ENCODE measurements at places on chromosomes 4 and X.
A peak's percentile ranks its signal among the peaks of the same experiment; 100 is the strongest.

- no peak for DNase-seq
Measured at GRCh38 chrX:57902633-57903032, 7.6 kb downstream of the ZXDA start.

- DNase-seq, result no peak
Measured at GRCh38 chrX:38859602-38860001, 58.3 kb downstream of the MID1IP1 start.

DNA sequence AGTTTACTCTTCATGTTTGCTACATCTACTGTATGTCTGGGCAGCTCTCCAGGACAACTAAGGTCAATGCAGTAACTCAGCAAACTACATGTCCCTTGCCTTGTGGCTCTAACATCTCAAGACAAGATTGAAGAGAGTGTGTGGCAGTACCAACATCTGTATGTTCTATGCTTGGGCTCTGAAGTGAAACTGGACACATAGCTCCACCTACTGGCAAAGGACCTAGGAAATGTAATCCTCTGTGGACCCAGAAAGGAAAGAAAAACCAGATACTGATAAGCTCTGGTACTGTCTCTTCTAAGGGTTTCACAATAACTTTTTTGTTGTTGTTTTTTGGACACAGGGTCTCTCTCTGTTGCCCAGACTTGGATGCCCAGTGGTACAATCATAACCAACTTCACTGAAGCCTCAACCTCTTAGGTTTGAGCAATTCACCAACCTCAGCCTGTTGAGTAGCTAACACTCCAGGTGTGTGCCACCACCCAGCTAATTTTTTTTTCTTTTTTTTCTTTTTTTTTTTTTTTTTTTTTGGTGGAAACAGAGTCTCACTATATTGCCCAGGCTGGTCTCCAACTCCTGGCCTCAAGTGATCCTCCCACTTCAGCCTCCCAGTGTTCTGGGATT is 64.1 kb downstream of the QDPR start:
- DNase-seq, result peak; percentile 69

DNA sequence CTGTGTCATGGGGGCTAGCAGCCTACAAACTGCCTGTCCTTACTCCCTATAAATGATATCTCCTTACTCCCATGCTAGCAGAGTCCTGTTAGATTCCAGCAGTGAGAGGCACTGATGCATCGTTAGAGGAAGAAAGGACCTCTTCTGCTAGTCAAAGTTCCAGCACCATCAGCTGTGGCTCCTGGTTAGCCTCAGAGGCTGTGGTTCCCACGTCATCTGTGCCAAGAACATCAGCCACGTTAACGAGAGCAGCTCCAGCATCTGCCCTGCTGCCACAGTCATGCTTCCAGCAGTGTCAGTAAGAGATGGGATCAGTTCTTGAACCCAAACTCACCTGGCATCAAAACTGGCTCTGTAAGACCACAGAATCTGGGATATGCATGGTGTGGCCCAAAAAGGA is 88.5 kb downstream of the SLC2A9 start:
- DNase-seq, result no peak

DNA sequence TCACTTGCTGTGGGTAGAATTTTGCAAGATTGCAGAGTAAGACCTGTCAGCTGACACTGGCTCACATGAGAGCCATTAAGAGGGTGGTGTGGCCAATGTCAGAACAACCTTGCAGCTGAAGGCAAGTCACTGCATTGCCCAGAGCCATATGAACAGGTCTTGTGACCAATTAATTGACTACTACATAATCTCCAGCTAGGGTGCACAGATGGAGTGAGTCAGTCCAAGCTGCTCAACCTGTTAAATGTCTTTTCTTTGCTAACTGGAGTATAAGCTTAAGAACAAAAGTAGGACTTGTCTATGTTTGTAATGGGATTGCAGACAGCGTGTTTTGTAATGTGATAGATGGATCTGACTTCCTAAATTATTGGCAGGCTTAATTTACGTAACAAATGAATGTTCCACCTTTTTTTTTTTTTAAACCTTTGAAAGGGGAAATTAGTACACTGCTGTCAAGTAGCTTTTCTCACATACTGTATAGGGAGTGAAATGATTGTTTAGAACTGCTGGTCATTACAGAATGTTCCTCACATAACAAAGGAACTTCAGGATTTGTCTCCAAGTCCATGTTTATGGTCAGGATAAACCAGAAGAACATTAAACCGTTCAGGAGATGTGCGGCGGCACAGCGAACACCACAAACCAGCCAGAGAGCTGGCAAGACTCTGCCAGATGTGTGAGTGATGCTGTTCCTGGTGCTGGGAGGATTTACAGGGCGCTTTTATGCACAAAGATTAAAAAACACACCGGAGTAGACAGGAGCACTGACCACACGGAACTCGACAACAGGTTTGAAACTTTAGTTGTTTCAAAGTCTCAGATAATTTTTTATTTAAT is 37.0 kb downstream of the FNIP2 start:
- DNase-seq, result no peak

- peak; percentile 61 for DNase-seq
Measured at GRCh38 chr4:2794486-2795299, 1.8 kb downstream of the SH3BP2 start.

DNA sequence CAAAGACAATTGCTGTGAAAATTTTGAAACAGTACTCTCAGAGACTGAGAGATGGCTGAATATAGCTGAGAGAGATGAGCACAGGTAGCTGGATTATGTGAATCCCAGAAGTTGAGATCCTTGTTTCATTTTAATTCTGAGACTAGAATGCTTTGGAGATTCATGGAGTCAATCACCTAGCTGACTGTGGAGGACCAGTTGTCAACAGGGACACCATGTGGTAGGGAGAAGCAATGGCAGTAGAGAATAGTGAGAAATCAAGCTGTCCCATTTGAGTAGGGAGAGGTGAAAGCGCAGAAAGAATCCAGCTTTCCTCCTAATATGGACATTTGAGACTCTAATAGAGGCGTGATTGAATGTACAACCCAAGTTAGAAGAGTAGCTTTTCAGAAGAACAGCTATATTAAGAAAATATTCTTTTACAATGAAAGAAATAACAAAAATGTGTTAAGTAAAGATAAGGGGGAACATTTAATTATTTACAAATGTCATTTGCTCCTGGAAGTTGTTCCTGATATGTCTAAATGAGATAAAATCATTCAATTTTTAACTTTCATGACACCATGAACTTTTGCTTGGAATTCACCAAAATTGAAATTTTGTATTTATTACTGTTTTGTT is 30.3 kb upstream of the GLRB start:
- no peak for DNase-seq

GRCh38 chrX:78945186-78945912 is at the start of gene P2RY10:
TSS of gene P2RY10 (plus strand) at chrX:78945391. CDS start at chrX:78960521, 15,130 bp downstream.
- peak; percentile 63 for DNase-seq

DNA sequence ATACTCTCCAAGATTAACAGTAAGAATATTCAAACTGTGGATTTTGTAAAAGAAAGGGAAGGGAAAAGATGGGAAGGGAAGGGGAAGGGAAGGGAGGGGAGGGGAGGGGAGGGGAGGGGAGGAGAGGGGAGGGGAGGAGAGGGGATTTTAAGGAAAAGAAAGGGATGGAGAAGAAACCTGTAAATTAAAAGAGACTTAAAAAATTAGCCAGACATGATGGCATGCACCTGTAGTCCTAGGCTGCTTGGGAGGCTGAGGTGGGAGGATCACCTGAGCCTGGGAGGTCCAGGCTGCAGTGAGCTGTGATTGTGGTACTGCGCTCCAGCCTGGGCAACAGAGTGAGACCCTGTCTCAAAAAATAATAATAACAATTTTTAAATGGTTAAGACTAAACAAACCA is 83.7 kb downstream of the USP46 start:
- no peak for DNase-seq

GRCh38 chr4:157934151-157934550 is 238.7 kb downstream of the GASK1B start:
- DNase-seq, result no peak

GRCh38 chr4:64341711-64342110 is 67.5 kb downstream of the TECRL start:
- no peak for DNase-seq

DNA sequence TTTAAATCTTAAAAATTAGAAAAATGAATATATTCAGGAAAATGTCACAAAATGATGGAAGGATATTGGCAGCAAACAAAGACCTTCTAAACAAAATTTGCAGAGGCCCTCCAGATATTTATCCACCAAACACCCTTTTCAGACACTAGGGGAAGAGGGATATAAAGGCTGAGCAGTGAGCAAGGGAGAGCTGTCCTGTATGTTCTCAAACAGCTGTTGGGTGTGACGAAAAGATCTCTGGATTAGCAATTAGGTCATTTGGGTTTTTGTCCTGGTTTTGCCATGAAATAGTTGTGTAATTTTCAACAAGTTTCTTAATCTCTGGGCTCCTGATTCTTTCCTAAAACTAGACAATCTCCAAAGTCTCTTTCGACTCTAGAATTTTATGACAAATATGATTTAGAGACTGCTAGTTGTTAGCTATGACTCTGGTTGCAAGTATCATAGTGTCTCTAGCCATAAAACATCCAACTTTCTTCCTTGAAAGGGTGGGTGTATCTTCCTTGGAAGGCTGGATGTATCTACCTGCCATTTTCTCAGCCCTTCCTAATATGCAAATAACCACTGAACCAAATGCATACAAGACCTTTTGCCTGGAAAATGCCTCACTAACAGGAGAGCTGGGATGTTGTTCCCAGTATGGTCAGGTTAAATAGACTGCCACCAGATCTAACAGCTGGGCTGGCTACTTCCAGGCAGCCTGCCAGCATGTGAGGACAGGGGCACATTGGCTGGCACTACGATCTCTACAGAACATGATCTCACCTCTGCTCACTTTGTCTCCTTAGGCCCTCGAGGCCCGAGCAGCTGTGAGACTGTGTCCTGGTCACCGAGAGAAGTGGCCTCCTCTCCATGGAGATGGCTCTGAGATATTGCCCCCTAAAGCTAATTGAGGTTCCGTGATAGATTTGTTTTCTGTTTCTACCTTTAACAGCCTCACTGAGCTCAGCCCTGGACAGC is 225.5 kb upstream of the JADE1 start:
- DNase-seq, result no peak

GRCh38 chr4:165016971-165017370 is 14.8 kb upstream of the TRIM60 start:
- no peak for DNase-seq

GRCh38 chr4:187606581-187606980 is 389.0 kb upstream of the ZFP42 start:
- no peak for DNase-seq

- no peak for DNase-seq
Measured at GRCh38 chrX:24575496-24575895, 71.7 kb downstream of the PCYT1B start.

DNA sequence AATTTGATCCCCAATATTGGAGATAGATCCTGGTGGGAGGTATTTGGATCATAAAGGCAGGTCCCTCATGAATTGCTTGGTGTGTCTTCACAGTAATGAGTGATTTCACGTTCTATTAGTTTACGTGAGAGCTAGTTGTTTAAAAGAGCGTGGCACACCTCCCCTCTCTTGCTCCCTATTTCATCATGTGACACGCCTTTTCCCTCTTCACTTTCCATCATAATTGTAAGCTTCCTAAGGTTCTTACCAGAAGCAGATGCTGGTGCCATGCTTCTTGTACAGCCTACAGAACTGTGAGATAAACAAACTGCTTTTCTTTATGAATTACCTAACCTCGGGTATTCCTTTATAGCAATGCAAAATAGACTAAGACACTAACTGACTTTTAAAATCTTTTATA is 34.0 kb upstream of the FMR1 start:
- DNase-seq, result no peak

All from activated effector memory CD4-positive, alpha-beta T cell treated with anti-CD3 and anti-CD28 coated beads, Interleukin-2, amount 50 U/mL, for 16 hours (primary cell).